ENCODE measurements at places on chromosomes 7 and 10.

DNA sequence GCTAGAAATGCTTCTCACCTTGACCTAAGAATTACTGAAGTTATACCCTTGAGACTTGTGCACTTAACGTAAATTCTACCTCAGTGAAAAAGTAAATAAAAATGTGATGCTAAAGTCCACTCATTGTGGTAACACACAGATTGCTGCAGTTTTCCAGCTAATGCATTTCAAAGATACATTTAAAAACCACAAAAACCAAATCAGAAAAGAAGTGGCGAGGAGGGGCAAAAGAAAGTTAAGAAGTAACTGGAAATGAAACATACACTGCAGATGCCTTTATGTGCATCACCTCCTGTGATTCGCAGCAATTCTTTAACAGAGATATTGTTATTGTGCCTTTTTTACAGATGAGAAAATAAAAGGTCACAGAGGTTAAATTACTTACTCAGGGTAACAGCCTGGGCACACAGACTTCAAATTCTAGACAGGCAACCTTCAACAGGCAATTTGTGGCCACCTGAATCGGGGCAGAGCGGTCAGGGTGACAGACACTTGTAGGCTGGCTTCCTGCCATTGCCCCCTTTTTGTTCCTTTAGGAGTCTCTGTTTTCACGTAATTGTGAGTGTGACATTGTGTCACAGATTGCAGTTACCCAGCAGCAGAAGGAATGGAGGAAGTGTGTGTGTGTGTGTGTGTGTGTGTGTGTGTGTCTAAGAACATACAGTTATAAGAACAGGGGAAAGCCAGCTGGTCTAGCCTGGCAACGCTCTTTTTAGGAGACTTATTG is 1.9 kb downstream of the WIPF3 start:
- DNase-seq = no peak

DNA sequence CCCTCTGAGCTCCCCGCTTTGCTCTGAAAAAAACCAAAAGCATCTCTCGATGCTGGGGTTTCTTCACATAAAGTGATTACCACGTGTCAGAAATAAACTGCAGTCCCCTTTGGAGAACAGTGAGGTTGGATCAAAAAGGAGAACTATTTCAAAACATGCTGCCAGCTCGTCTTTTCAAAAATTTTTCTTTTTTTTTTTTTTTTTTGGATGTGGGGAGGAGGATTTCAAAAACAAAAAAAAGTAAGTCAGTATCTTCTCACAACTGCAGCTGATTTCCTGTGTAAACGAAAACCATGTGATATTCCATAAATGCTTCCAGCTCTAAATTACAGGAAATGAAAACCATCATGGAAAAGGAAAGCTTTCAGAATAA is 155.0 kb upstream of the LYZL2 start:
- no peak for DNase-seq

- no peak for DNase-seq
Observed at GRCh38 chr10:76035206-76036110, 604.0 kb downstream of the LRMDA start.

DNA sequence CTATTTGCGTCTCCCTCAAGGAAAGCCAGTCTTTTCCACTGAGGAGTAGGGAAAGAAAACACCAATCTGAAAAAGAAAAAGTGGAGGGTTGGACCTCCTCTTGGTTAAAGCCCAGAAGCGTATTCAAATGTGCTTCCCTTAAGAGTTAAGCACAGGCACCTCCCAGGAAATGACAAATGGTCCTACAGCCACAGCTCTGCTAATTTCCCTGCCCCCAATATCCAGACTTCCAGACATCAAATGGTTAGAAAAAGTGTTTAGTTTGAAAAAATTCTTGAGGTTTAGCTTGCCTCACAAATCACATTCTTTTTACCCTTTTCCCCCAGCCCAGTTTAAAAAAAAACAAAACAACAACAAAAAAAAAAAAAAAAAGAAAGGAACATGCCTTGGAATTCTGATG is 19.0 kb upstream of the COL1A2 start:
- DNase-seq = no peak

Measured in C1 segment of cervical spinal cord (tissue), 14 donors.